ENCODE measurements at places on chromosomes 2 and 18.

GRCh38 chr18:13574761-13575160, 151.6 kb downstream of the FAM210A start:
- DNase-seq = no peak

GRCh38 chr2:190277234-190278112, 42.2 kb downstream of the HIBCH start:
- DNase-seq = peak; percentile 38

- peak; percentile 39 for DNase-seq
These were observed at the start of gene NPPC for GRCh38 chr2:231926180-231926741. Gene NPPC, minus strand, starts transcription at chr2:231926396. Its CDS starts 147 bp downstream, at chr2:231926249.

DNA sequence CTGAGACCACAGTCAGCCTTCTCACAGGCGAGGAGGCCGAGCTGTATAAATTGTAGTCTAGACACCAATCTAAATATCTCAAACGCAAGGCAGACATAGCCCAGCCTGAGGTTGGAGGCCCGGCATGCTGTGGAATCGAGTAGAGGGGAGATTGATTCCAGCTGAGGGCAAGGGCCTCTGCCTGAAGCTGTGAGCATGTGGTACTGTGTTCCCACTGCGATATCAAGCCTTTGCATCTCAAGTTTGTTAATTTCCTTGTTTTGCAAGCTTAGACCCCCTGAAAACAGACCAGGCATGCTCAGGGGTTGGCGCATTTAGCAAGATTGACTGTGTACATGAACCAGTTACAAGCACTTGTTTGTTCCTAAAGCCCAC, 65.1 kb upstream of the FOSL2 start:
- no peak for DNase-seq

- no peak for DNase-seq
These were observed 339.0 kb downstream of the SATB2 start for GRCh38 chr2:199118673-199119112.

DNA sequence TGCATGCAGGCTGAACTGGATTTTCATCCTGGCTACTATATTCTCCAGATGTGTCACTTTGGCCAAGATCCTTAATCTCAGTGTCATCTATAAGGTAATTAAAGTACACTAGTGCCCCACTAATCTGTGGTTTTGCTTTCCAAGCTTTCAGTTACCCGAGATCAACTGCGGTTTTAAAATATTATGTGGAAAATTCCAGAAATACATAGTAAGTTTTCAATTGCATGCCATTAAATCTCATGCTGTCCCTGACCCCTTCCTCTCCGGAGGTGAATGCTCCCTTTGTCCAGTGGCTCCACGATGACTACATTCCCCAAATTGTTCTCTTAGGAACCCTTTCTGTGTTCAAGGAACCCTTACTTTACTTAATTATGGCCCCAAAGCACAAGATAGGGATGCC, 5.3 kb upstream of the TYMS start:
- peak; percentile 53 for DNase-seq

DNA sequence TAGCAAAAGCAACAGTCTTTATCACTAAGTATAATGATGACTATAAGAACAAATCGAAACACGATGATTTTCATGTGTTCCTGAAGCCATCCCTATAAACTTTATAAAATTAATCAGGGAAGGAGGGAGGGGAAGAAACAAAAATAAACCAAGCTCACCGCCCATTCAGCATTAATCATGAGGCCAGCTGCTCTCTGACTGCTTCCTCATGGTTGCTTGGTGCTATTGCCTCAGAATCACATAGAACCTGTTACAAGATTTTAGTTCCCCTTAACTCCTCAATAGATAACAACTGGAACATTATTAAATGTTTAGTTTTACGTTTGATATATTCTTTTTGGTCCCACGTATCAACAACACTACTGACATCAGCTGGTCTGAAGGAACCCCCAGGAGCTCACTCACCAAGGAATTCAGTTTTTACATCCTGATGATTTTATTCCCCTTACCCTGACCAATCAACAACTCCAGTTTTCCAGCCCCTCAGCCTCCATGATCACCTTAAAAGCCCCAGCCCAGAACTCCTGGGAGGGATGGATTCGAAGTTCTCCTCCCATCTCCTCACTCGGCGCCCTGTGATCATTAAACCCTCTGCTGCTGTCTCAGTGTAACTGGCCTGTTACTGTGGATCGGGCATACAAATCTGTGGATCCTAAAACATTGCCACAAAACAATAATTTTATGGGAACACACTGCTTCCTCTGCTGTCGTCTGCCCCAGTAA, 10.6 kb upstream of the HNRNPLL start:
- DNase-seq = no peak

DNA sequence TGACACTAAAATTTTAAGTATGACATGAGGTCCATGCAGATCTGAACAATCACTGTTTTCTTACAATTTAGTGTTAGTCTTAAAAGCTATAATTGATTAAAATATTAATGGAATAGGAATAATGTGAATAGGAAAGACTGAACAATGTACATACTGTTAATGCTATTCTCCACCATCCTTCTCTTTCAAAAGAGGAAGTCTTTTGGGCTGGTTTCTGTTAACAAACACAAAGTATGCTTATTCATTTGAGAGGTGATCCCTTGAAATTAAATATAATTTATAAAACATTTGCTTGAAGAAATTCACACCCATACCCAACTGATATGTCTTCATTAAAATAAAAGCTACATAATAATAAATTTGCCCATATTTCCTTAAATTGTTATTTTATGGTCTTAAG, 2.3 kb downstream of the STPG4 start:
- DNase-seq = no peak

DNA sequence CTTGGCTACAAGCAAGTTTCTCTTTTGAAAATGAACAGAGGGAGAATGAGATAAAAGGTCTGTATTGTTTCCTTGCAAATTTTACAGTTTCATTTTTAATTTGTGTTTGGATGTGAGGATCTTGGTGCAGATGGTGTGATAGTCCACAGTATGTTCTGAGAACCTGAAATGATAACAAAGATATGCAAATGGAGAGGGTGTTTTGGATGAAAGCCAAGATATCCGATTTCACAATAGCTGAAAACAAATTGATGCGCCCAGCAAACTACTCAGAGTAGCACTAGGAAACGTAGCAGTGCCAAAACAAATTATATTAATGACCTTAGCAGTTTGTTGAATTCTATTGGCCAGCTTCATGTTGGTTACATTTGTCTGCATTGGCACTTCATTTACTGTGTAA, 683.5 kb downstream of the TMEM182 start:
- no peak for DNase-seq
